ENCODE measurements at places on chromosomes 2 and 18.
A peak's percentile ranks its signal among the peaks of the same experiment; 100 is the strongest.

DNA sequence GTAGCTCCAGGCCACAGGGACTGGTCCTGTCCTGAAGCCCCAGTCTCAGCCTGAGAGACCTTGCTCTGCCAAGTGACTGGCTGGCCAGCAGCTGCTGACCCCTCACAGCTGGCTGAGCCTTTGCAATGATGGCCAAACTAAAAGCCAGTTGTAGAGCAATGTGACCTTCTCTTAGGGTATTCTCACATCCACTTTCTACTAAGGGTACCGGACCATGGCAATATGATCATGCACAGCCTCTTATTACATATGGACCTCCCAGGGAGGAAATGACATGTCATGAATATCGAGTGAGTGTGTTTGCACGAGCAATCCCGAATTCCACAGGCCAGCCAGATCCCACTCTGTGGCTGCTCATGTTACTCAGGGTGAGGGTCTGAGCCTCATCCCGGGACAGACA is 213.9 kb downstream of the VAPA start:
- DNase-seq = no peak

- no peak for DNase-seq
Measured at GRCh38 chr2:5121642-5122041, 570.5 kb upstream of the SOX11 start.

GRCh38 chr18:58097121-58097906 is 53.3 kb downstream of the NEDD4L start:
- DNase-seq = no peak

DNA sequence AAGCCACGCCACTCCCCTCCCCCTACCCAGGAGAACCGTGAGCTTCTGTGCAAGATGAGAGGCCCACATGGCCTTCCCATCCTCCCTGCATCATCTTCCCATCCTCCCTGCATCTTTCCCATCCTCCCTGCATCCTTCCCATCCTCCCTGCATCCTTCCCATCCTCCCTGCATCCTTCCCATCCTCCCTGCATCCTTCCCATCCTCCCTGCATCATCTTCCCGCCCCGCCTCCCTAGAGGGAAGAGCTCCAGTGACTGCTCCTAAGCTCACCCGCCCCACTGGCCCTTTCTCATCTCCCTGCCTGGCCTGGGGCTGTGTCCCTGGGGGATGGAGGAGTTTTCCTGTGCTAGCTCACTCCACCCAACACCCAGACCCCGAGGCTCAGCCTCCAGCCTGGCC is 93.3 kb upstream of the ASAP2 start:
- no peak for DNase-seq

GRCh38 chr18:30545393-30545792 is 497.1 kb downstream of the DSC3 start:
- DNase-seq = no peak

DNA sequence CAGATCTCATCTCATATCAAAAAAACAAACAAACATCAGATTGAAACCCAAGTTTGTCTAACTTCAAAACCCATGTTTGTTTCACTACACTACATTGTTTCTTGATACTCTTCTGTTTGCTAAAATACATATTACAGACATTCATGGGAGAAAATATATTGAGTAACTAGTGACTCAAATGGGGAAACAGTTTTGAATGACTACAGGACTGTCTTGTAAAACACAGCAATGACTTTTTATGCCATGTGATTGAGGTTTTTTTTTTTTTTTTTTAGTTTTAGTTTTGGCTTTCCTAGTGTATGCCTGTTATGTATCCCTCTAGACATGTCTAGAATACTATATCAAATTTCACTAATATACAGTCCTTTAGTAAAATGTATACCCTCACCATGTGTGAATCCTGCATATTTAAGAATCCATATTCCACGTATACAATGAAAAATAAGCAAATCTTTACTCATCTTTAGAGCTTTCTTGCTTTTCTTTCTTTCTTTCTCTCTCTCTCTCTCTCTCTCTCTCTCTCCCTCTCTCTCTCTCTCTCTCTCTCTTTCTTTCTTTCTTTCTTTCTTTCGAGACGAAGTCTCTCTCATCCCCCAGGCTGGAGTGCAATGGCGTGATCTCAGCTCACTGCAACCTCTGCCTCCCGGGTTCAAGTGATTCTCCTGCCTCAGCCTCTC is 46.6 kb upstream of the SERTAD2 start:
- DNase-seq = no peak

GRCh38 chr2:39304200-39304599 is 60.4 kb upstream of the CDKL4 start:
- no peak for DNase-seq

DNA sequence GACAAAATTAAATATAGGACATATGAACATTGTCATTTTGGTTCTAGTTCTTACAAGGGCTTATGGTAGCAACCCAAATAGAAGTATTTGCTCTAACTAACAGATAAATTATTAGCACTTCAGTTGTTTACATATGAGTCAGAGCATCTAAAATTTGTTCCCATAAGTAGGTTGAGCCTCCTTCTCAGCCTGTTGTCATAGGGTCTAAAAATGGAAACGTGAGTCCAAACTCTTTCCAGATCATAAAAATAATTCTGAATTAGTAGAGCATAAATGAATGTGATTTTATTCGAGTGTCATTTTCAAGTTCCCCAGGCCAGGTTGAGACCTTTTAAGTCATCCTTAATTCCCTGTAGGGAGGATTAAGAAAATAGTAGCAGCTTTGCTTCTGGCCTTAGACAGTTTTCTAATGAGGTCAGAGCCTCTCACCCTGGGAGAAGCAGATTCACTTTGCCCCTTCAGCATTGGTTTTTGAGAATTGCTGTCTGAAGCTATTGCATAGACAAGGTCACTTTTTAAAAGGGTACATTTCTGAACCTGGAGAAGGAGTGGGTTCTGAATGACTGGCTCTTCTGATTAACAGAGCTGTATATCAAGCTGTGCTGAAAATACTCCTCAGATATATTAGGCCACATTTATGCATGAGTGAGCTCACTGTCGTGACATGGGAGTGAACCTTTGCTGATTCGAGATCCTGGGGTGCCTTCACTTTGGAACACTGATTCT is 164.3 kb downstream of the NEDD4L start:
- DNase-seq = no peak

DNA sequence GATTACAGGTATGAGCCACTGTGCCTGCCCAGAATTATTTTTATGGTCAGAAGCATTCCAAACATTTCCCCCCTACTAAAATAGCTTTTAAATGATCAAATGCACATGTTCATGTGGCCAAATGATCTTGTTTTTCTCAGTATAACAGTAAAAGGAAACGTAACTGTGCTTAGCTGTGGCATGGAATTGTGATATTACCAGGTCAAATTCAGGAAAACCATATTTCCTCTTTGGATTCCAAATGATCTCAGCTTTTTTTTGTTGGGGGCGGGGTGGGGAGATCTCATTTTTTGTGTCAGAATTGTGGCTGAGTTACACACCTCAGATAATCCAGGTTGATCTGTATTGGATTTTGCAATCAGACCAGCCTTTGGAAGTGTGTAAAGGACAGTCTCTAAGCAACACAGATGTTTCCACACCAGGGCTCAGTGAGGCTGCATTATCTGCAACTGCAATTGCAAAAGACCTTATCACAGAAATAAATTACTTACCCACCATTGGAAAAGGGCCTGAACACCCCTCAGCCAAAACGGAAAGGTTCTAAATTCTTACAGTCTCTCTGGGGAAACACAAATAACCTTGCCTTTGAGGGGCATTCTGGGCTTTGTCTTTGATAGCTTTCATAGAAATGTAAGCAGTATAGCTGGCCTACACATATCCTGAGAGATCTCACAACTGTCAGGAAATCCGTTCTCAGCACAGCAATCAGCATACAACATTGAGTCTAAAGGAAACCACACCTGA is 8.4 kb downstream of the CASP10 start:
- no peak for DNase-seq

GRCh38 chr18:6681331-6681875 is 48.1 kb upstream of the ARHGAP28 start:
- no peak for DNase-seq

- DNase-seq = no peak
Measured at GRCh38 chr2:84493514-84493913, 22.8 kb upstream of the DNAH6 start.

DNA sequence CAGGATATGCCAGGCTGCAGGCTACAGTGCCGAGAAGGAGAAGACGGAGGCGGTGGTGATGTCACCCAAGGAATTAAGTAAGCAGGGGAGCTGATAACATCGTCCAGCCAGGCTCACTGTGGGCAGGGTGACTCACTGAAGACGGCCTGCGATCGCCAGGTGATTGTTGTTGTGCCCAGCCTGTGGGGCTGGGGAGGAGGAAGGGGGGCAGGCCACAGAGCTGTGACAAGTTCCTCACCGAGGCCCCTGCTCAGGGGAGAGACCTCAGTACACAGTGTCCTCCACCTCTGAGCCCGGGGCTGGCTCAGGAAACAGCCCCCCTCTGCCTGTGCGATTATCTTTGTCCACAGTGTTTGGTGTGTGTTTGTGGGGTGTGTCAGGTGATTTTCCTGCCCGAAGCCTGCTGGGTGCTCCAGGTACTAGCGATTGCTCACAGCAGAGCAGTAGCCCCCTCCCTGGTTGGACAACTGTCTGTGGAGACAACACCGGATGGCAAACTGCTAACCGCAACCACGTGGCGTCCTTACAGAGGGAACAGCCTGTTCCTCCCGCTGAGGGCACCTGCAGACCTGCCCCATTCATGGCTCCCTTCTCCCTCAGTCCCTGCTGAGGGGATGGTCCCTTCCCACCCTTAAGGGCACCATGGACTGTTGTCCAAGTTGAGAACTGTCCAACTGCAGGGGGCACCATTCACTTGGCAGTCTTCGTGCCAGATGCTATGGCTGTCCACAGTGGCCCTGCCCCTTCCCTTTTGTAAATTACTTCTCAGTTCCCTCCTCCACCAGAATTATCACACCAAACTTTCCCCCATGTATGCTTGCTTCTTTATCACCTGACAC is 95.1 kb downstream of the ZFP36L2 start:
- DNase-seq = peak; percentile 44

All from left hindlimb (tissue), 1 donor.